ENCODE measurements at places on chromosomes 5 and 9.

DNA sequence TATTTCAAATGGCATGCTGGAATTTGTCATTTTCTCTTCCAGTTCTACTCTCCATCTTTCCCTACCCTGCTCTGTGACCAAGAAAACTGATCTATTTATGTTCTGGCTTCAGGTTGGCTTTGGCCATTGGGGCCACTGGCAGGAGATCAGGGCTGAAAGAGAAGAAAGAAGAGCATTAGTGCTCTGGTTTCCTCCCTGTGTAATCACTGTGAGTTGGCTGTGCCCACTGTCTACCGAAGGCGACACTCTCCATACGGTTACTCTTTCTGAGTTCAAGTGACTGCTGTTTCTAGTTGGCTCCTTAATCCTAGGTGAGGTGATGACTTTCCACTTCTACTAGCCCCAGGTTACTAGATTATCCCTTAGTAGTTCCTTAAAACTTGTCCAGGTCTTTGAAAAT, 372.6 kb downstream of the PRELID2 start:
- DNase-seq: no peak

- no peak for DNase-seq
Observed at GRCh38 chr5:20572614-20573013, 584.6 kb upstream of the CDH18 start.

DNA sequence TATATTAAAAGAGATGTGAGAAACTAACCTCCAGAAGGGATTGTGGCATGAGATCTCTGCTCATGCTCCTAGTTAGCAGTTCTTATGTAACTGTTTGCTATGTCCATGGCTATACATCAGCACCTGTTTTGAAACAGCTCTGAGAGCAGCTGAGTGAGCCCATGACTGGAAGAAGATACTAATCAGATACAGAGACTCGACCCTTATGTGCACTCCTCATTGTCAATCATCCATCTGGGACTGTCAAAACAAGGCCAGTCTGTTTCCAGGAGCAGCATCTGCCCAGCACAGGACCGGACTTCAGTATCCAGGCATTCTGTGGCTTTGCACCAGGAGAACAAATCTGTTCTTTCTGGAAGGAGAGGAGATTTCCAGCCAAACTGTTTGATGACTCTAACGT, 77.7 kb downstream of the EFNA5 start:
- DNase-seq: no peak

- no peak for DNase-seq
Observed at GRCh38 chr5:116951219-116951618, 376.6 kb upstream of the SEMA6A start.

DNA sequence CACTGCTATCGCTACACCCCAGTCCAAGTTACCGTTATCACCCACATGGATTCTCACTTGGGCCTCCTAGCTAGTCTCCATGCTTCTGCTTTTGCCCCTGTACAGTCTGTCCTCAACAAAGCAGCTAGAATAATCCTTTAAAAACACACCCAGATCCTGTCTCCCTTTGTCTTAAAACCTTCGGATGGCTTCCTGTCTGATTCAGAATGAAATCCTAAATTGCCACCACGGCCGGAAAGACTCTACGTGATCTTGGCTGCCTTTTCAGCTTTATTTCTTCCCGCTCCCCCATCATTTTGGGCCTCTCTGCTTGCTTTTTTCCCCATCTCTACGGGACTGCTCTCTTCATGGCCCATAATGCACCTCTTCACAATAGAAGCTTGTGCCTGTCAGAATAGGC, 33.4 kb downstream of the GDNF start:
- no peak for DNase-seq

- DNase-seq: no peak
Observed at GRCh38 chr5:58924306-58924705, 341.4 kb downstream of the RAB3C start.
